Naive thymus-derived CD4-positive, alpha-beta T cell (primary cell): ENCODE measurements at places on chromosomes 3 and 15.

GRCh38 chr15:39583596-39584265, 2.9 kb downstream of the THBS1 start:
- DNase-seq: no peak

DNA sequence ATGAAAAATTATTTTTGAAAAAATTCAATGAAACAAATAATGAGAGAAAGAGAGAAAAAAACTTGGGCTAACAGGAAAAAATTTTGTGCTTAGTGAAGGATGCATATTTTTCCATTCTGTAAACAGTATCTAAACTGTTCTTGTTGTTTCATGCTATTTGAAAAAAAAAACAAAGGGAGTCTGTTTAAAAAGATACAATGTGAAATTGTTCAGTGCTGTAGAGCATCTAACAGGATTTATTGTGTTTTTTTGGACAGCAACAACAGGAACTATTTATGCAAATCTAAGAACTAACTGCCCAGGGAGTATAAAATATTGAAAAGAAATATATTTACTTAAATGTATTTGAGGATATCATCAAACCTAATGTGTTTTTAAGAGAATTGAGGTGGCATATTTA, 55.1 kb downstream of the PEX5L start:
- DNase-seq: no peak

- no peak for DNase-seq
Measured at GRCh38 chr15:96334017-96334704, 3.7 kb downstream of the NR2F2 start.

GRCh38 chr15:68749365-68749764, 71.3 kb downstream of the ANP32A start:
- no peak for DNase-seq

DNA sequence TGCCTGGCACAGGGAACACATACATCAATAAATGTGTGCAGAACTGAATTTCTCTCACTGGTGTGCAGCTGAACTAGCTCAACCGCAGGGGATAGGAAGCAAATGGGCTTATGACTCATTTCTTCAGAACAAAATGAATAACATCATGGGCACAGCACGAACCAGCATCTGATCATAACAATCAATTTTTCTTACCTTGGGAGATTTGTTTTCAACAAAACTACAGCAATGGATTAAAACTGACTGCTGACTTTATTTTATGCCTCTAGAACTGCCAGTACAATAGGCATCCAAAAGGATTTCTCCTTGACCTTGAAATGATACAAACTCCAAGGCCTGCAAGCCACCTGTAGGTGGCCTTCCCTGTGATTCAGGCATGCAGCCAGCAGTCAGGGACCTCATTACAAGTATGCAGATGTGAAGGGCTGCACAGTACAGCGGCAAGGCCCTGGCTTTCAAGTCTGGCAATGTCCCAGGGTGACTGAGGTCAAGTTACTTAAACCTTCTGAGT, 26.1 kb downstream of the TAMM41 start:
- DNase-seq: no peak

DNA sequence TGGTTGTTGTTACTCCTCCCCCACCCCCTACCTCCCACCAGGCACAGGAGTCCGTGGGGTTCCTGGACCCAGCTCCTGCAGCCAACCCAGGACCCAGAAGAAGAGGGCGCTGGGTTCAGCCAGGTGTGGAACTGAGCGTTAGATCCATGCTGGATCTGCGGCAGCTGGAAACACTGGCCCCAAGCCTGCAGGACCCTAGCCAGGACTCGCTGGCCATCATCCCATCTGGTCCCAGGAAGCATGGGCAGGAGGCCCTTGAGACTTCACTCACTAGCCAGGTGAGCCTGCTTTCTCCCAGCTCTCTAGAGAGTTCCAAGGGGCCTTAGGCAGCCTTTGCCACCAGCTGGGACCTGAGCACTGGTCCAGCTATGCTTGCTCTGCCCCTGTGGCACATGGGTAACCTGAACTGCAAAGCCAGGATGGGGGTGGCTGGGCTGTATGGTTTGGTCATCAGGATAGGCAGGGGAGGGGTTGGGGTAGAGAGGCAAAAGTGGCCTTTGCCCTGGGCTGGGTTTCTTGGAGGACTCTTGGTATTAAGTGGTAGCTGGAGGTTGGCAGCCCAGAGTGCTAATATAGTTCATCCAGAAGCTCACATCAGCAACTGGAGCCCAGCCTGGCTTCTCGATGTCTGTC, 7.0 kb upstream of the JMJD7 start:
- no peak for DNase-seq

- DNase-seq: no peak
Measured at GRCh38 chr3:179950840-179951239, 85.9 kb downstream of the PEX5L start.

DNA sequence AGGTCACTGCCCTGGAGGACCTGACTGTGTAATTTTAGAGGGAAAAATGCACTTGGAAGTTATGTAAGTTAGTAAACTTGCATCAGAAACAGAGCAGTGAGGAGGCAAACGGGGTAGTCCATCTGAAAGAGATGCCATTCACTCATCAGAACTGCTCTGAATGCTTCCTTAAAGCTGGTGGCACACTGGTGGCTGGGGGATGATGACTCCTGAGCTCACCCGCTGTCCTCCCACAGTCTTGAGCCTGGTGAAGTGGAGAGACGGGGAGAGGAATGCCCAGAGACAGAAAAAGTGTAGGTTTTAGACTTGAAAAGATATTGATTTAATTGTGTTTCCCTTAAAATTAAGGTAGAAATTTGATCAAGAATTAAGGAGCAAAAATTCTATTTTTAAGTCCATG, 46.5 kb upstream of the LARS2 start:
- DNase-seq: no peak

GRCh38 chr3:15647611-15648167, 46.1 kb downstream of the BTD start:
- DNase-seq: peak; percentile 74

DNA sequence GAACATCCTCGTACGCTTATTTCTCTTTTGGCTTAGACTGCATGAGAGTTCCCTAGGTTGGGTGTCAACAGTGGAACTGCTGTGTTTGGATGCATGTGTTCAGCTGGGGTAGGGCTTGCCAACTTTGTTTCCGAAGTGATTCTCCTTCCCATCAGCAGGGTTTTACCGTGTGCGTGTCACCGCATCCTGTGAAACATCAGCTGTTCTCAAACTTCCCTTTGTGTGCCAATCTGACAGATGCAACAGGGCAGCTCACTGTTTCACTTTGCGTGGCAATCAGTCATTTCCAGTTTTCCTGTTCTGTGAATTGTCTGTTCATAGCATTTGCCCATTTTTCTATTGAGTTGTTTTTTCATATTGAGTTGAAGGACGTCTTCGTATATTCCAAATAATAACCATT, 218.8 kb downstream of the VPS13C start:
- no peak for DNase-seq

DNA sequence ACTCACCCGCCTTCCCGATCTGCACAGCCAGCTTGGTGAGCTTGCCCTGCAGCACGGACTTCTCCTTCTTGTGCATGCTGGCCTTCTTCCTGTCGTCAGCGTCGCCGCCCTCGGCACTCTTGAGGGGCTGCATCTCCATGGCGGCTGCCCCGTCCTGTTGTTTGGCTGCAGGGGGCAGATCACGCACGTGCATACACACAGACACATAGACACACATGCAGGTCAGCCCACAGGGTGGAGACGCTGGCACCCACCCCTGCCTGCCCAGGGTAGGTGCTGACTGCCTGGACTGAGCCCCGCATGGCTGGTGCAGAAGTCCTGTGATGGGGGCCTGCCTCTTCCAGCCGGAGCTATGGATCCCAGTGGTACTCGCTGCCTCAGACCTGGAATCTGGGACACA, 57.3 kb upstream of the SEC13 start:
- no peak for DNase-seq

DNA sequence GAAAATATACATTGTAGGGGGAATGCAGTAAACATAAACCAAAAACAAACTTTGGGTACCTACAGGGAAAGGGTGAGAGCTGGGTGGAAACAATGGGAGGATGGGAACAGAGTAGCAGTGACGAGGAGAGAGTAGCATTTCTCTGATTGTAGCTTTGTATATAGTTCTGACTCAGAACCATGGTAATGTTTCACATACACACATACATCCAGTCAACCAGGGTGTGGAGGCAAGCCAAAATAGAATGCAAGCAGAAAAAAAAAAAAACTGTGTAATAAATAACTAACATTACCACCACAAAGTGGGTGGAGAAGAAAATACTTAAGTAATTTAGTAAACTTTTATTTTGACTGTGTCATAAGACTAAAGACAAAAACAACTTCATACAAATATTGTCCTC, 27.2 kb downstream of the BCL2A1 start:
- DNase-seq: no peak

- peak; percentile 4 for DNase-seq
Measured at GRCh38 chr3:17741621-17742101, 770 bp downstream of the TBC1D5 start.

DNA sequence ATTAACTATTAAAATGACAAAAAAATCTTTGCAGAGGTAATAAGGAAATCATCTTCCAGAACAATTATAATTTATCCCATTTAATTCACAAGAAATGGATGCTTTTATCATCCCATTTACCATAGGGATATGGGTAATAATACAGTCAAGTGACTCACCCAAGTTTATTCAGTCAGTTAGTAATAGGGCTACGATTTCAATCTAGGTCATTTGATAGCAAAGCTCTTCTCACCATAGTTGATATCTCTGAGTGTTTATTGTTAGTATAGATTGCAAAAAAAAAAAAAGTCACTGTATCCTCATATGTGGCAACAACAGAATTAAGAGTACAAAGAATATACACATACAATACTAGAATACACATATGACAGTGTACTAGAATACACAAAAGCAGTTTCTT, 797.1 kb downstream of the ROBO1 start:
- DNase-seq: no peak

GRCh38 chr3:66822186-66823008, 175.7 kb upstream of the KBTBD8 start:
- peak; percentile 52 for DNase-seq

- peak; percentile 70 for DNase-seq
Measured at GRCh38 chr3:177201700-177202397, 4.6 kb upstream of the TBL1XR1 start.

DNA sequence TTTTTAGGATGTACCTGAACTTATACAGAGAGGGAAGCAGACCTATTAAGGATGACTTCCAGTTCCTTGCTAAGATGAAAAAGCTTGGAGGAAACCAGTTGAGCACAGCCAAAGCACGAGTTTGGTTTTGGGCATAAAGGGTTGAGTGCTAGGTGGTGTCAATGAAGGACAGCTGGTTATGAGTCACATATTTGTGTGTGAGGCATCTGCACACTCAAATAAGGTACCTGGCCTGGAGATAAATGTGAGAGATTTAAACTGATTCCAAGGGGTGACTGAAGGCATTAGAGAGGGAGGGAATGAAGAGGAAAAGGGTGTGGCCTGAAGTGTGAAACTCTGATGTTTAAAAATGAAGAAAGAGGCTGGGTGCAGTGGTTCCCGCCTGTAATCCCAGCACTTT, 486.7 kb downstream of the DIPK2A start:
- no peak for DNase-seq

GRCh38 chr3:24315971-24316370, 178.7 kb downstream of the THRB start:
- no peak for DNase-seq

- no peak for DNase-seq
Measured at GRCh38 chr15:43517354-43518196, at the start of gene MAP1A. TSS of gene MAP1A (plus strand) at chr15:43517608. CDS start at chr15:43521474, 3,866 bp downstream.

DNA sequence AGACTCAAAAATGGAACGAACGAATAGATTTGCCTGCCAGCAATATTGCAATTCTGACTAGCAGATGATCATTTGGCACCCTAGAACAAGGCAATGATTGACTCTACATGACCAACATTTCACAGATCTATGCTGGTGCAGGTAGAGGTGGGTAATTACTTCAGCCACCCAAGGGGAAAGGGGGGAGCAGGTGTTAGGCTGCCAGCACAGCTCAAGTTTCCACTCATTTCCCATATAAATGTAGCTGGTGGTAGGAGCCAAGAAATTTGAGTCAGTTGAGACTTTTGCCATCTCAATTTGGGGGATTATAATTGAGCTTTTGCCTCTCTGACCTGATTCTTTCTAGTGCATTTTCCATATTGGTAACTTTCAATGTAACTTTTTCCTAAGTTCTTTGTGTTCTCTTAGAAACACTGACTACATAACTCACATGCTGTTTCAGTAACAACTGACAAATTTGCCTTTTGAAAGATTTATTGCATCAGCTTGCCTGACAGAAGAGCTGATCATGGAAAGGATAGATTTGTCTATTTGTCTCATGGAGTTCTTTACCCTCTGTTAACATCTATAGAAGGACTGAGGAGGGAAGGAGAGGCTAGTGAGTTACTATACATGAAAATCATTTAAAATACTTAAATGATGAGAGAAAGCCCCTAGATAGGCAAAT, 902.5 kb downstream of the ZPLD1 start:
- no peak for DNase-seq

- DNase-seq: no peak
Measured at GRCh38 chr3:175951047-175951694, 1092.0 kb downstream of the NAALADL2 start.

GRCh38 chr15:58527573-58528187, 95.9 kb downstream of the LIPC start:
- no peak for DNase-seq

DNA sequence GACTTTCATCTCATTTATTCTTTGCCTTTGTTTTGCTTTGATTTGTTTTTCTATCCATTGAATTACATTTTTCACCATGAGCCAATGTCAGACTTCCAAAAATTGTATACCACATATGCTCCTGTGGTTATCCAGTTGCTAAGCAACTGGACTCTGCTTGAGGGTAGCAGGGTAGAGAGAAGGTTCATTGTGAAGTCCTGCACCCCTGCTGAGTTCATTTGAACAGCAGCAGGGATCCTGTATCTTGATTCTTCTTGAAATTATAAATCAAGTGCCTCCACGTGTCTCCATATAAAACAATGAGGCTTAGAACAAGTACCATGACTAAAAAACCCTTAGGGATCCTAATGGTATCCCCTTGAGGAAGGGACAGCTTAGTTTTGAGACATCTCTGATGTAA, 449.3 kb downstream of the ROBO2 start:
- no peak for DNase-seq

GRCh38 chr3:126277629-126278378, 79.4 kb downstream of the KLF15 start:
- no peak for DNase-seq

- DNase-seq: no peak
Measured at GRCh38 chr3:13009132-13009945, 63.9 kb downstream of the IQSEC1 start.

DNA sequence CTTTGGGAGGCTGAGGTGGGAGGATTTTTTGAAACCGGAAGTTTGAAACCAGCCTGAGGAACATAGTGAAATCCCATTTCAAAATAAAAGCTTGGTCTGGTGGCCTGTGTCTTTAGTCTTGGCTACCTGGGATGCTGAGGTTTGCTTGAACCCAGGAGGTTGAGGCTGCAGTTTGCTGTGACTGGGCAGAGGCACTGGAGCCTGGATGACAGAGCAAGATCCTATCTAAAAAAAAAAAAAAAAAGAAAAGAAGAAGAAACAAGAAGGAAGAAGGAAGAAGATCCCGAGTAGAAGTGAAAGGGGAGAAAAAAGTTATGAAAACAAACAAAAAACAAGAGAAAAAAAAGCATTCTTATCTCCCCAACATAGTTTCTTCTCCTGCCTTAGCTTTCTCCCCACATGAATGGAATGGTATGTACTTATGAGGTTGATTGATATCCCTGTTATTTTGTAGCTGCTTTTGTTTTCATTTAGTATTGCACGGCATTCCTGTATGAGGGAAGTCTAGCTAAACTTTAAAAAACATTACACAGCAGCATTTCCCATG, 42.4 kb downstream of the TMEM40 start:
- DNase-seq: no peak
